ENCODE measurements at places on chromosomes 2 and 18.

GRCh38 chr2:158179660-158180059 lies 78.0 kb downstream of the UPP2 start:
- DNase-seq = no peak

GRCh38 chr2:46568212-46569009 lies 89.0 kb downstream of the TMEM247 start:
- no peak for DNase-seq

DNA sequence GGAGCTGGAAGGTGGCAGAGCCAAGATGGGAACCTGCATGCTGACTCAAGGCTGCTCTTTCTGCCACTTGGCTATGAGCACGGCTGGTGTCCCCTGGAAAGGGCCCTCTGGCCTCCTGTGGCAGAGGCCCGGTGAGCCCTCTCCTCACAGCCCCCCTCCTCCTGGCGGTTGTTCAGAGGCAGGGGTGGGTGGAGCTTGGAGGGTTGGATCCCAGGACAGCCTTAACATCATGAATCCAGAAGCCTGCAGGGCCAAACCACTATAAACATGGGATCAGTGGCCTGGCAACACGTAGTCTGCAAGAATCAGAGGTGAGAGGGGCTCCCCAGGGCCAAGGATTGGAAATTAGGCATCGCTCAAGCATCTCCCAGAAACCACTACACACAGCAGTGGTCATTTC lies 48.5 kb upstream of the LOXHD1 start:
- no peak for DNase-seq

- no peak for DNase-seq
Observed at GRCh38 chr18:54755456-54755855, 72.8 kb upstream of the RAB27B start.

- DNase-seq = no peak
Observed at GRCh38 chr18:66346833-66347588, 256.9 kb downstream of the CDH19 start.

- DNase-seq = no peak
Observed at GRCh38 chr2:168002021-168002553, 245.3 kb downstream of the STK39 start.

GRCh38 chr2:96251721-96252292 lies 14.0 kb downstream of the TMEM127 start:
- peak; percentile 74 for DNase-seq

DNA sequence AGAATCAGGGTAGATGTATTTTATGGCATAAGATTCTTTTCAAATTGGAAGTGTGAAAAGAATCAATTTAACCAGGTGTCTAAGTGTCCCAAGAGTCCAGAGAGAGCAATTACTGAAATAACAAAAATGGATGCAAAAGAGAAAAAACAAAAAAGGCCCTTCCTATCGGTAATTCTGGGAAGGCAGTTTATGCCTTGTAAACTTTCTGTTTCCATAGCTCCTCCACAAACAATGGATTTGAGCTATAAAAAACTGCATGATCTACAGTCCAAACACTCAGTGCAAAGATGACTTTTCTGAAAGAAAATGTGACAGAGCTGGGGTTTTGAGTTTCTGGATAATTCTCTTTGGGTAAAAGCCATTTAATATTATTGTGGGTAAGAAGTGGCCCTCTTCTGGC lies 366.1 kb downstream of the EN1 start:
- DNase-seq = no peak

DNA sequence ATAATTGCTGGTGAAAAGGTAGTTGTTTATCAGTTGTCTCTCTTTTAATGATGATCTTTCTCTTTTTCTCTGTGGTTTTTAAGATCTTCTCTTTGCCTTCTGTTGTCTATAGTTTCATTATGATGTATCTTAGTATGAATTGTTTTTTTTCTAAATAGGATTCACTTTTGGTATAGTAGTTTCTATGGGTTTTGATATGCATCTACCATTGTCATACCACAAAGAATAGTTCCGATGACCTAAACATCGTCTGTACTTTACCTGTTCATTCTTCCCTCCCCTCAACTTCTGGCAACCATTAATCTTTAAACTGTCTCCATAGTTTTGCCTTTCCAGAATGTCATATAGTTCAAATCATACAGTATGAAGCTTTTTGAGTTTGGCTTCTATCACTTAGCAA lies 19.6 kb downstream of the RDH14 start:
- DNase-seq = no peak

GRCh38 chr18:48919547-48919946 lies 31.2 kb downstream of the SMAD7 start:
- DNase-seq = no peak

DNA sequence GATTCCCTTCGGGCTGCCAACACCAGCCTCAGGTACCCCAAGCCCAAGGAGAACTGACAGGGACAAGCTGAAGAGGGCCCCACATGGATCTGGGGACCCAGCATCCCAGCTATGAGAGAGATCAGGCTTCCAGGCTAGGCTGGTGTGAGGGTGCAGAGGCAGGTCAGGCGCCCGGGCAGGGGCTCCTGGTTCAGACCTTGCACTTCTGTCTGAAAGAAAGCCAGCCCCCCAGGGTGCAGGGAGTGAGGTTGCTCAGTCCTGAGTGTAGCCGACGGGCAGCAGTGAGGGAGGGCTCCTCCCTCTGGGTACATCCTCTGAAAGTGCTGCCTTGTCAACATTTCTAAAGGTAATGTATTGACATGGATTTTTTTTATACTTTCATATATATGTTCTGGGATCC lies 33.1 kb downstream of the KCNF1 start:
- no peak for DNase-seq

DNA sequence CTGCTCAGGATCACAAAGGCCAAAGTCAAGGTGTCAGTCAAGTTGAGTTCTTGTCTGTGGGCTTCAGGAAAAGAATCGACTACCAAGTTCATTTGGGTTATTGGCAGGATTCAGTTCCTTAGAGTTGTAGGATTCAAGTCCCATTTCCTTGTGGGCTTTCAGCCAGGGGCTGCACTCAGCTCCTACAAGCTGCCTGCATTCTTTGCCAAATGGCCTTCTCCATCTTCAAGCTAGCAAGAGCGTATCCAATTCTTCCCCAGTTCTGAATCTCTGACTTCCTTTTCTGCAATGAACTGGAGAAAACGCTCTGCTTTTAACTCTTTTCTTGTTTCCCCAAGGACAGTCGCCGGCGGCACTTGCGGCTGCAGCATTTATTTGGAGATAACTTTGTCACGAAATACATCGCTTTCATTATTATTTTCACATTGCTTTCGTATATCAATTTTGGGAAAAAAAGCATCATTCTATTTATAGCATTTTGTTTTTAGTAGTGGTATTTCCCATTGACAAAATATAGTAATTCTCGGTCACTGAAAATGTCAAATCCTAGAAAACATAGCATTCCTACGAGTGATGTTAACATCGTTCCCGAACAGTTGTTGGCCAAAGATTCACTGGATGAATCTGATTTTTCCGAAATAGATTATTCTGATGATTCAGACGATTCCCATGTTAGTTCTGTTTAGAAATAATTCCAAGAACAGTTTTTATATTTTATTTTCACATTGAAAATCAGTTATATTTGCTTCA lies 59.6 kb upstream of the SERPINE2 start:
- DNase-seq = no peak

- DNase-seq = no peak
Observed at GRCh38 chr2:69827796-69828540, 1.5 kb upstream of the GMCL1 start.

GRCh38 chr2:201785135-201785534 lies 4.4 kb upstream of the ALS2 start:
- no peak for DNase-seq

GRCh38 chr18:8673256-8674209 lies 31.8 kb upstream of the MTCL1 start:
- no peak for DNase-seq

DNA sequence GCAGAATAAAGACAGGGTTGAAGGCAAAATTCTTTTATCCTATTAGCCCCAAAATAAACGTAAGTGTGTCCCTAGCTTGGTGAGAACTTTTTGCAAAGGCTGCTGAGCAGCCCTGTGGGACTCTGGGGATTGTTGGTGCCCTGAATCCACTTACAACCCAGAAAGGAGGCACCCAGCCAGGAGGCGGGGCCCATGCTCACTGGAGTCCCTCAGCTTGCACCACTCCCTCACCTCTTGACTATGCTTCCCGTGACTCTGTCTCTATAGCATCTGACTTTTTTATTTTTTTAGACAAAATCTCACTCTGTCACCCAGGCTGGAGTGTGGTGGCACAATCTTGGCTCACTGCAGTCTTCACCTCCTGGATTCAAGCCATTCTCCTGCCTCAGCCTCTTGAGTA lies 15.8 kb upstream of the COL6A3 start:
- DNase-seq = no peak

DNA sequence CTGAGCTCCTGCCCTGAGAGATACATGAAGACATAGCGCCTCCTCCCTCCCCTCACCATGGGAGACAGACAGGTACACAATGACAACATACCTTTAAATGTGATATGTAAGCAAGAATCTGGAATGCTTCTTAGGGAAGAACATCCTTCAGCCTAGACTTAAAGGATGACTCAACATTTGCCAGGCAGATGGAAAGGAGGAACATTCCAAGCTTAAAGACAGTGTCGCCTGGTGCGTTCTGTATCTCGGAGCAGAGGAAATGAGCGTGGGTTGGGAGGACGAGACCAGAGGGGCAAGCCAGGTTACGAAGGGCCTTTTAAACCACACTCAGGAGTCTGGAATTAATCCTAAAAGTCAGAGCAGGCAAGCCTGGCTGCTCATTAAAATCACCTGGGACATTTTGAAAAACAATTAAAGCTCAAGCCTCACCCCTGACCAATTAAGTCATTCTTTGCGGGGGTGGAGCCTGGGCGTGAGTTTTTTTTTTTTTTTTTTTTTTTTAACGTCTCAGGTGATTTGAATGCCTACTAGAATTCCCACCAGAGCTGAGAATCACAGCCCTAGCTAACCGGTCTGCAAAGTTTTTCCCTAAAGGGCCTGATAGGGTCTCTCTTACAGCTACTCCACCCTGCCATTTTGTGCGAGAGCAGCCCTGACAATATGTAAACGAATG lies 131.2 kb upstream of the SEC11C start:
- no peak for DNase-seq

Data from AG04449 (cell line).